ENCODE measurements at places on chromosomes 13 and 19. TPM values are rescaled to one million over a fixed set of nuclear protein-coding genes. Genes with fewer than 3 reads are reported as not detected.

GRCh38 chr19:5585461-5586299 is 17.9 kb upstream of the TINCR start:
- DNase-seq, result no peak
- H3K4me3 ChIP-seq, result no peak overlapping the region

GRCh38 chr13:106010836-106011235 is 524.6 kb downstream of the EFNB2 start:
- H3K4me1 ChIP-seq, result no peaks in the 10 kb centered on the region
- H3K27me3 ChIP-seq, result no peaks in the 10 kb centered on the region
- no peak overlapping the region for H3K27ac ChIP-seq

DNA sequence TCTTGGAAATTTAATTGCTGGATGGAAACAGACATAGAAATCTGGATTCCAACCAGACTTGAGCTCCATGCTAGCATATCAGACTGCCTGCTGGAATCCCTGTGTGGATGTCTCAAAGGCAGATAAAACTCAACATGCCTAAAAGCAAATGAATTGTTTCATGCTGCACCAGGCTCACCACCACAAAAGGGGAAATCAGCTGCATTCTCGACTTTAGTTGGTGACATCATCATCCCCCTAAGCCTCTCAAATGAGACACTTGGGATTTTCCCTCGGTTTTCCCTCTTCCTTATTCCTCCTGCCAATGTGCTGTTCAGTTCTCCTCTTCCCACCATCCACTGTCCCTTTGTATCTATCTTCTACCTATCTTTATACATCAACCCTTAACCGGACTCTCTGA is 134.3 kb downstream of the ZDHHC20 start:
- no peak overlapping the region for H3K27ac ChIP-seq
- no peaks in the 10 kb centered on the region for H3K27me3 ChIP-seq
- no peaks in the 10 kb centered on the region for H3K36me3 ChIP-seq
- no peak for DNase-seq
- H3K4me3 ChIP-seq, result no peak overlapping the region

GRCh38 chr19:41924151-41925145 is 3.8 kb downstream of the ERFL start:
- DNase-seq, result no peak
- H3K4me3 ChIP-seq, result no peak overlapping the region
- no peaks in the 10 kb centered on the region for H3K4me1 ChIP-seq
- peaks cover 77% of the 10 kb centered on the region for H3K27me3 ChIP-seq

DNA sequence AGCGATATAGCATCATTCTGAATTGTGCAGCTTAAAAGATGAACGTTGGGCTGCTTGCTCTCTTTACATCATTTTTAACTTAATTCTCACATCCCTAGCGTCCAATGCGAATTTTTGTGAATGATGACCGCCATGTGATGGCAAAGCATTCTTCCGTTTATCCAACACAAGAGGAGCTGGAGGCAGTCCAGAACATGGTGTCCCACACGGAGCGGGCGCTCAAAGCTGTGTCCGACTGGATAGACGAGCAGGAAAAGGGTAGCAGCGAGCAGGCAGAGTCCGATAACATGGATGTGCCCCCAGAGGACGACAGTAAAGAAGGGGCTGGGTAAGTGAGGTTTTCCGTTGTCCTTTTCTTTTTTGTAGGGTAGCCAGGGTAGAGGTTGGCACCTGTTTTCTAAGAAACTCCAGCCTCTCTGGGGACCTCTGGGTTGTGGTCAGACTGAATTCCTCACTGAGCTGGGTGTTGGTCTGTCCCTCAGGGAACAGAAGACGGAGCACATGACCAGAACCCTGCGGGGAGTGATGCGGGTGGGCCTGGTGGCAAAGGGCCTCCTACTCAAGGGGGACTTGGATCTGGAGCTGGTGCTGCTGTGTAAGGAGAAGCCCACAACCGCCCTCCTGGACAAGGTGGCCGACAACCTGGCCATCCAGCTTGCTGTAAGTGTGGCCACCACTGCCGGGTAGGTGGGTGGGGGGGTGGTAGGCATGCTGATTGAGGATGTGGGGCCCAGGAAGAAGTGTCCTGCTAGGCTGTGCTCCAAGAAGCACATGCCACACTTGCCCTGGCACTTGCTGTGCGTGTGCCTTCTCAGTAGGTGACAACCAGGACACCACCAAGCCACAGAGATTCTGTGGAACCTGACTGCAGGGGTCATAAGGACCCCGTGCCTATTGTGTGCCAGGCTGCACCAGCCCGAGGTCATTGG is 17.0 kb downstream of the ILF3 start:
- no peak for DNase-seq
- no peak overlapping the region for H3K4me3 ChIP-seq
- no peaks in the 10 kb centered on the region for H3K4me1 ChIP-seq
- peaks cover 5% of the 10 kb centered on the region for H3K36me3 ChIP-seq

SCAMP4 gene
- 44.6 TPM for total RNA-seq

DNA sequence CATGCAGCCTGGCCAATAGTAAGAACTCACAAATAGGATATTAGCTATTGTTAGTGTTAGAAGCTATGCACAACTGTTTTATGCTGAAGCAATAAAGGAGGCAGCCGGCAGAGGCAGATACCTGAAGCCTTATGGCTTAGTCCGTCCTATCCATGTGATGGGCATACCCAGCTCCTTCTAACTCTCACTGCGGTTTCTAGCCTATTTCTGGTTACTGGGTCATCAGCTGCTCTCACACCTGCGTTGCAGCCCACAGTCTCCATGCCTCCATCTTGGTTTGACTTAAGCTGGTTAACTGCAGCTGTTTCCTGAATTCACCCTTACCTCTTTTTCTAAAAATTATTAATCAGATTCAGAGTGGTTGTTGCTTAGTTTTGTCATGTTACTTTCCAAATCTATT is 40.5 kb upstream of the CNMD start:
- H3K27ac ChIP-seq, result no peak overlapping the region
- no peaks in the 10 kb centered on the region for H3K36me3 ChIP-seq
- no peak overlapping the region for H3K4me3 ChIP-seq
- H3K4me1 ChIP-seq, result no peaks in the 10 kb centered on the region
- DNase-seq, result no peak

ZNF763 gene
- 6.9 TPM for total RNA-seq

DNA sequence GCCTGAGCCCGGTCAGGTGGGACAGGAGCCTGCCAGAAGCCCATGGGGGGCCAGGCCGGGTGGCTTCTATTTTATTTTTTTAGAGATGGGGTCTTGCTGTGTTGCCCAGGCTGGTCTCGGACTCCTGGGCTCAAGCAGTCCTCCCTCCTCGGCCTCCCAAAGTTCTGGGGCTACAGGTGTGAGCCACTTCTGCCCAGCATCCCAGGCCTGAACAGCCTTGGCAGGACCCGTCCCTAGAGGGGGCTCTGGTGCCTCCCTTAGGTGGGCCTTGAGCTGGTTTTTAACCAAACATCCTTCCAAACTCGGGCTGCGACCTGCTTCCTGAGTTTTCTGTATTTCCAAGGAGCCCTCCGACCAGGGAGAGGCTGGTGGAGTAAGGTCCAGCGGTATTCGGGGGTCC is 10.5 kb downstream of the COMP start:
- no peaks in the 10 kb centered on the region for H3K4me1 ChIP-seq
- peaks cover 2% of the 10 kb centered on the region for H3K27me3 ChIP-seq
- H3K4me3 ChIP-seq, result no peak overlapping the region

SACS gene
- total RNA-seq, result 32.4 TPM

Measured in breast epithelium (tissue), 4 donors.